ENCODE measurements at places on chromosomes 1 and 21.

GRCh38 chr1:175848329-175848728 lies 104.9 kb upstream of the TNR start:
- no peak for DNase-seq

DNA sequence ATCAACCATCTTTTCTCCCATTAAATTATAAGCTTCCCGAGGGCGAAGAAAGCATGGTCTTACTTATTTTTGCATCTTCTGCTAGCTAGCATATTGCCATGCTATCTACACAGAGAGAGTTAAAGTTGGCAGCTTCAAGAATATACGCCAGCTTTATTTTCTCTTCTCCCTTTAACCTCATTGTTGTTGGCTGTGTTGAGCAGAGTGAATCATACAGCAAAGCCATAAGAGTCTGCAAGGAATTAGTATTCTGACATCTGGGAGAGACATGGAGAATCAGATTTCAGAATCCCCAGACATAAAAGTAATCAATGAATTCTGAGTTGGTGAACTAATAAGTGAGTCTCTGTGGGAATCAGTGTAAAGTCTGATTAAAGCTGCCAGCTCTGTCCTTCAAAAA lies 649.6 kb upstream of the PTBP2 start:
- DNase-seq, result no peak

GRCh38 chr1:155069551-155070157 lies 6.1 kb downstream of the EFNA4 start:
- no peak for DNase-seq

- DNase-seq, result no peak
Measured at GRCh38 chr1:181936269-181936668, 125.2 kb downstream of the ZNF648 start.

GRCh38 chr1:6207075-6207885 lies 1.4 kb downstream of the RNF207 start:
- DNase-seq, result no peak

DNA sequence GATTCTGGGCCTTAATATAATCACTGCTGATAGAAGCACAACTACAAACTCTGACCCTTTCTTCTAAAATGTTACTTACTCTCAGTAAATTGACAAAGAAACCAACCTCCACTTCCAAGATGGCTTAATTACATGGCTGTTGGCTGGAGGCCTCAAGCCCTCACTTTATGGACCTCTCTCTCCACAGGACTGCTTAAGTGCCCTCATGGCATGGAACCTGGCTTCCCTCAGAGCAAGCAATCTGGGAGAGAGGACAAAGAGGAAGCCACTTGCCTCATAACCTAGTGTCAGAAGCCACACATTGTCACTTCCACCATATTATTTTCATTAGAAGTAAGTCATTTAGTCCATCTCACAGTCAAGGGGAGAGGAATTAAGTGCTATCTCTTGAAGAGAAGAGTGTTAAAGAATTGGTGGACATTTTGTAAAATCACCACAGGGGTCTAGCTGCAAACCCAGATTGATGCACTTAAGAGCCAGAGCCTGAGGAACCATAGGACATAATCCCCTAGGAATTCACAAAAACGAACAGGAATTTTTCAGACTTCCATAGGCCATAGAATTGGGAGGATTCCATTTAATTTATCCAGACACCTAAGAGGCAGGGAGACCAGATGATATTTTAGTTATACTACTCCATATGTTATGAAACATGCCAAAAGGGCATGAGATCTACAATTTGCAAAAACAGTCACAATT lies 97.5 kb upstream of the TNFSF4 start:
- DNase-seq, result no peak

- DNase-seq, result no peak
Measured at GRCh38 chr1:47785561-47786271, 211.5 kb downstream of the TRABD2B start.

- DNase-seq, result no peak
Measured at GRCh38 chr1:230261928-230262650, 164.0 kb downstream of the PGBD5 start.

DNA sequence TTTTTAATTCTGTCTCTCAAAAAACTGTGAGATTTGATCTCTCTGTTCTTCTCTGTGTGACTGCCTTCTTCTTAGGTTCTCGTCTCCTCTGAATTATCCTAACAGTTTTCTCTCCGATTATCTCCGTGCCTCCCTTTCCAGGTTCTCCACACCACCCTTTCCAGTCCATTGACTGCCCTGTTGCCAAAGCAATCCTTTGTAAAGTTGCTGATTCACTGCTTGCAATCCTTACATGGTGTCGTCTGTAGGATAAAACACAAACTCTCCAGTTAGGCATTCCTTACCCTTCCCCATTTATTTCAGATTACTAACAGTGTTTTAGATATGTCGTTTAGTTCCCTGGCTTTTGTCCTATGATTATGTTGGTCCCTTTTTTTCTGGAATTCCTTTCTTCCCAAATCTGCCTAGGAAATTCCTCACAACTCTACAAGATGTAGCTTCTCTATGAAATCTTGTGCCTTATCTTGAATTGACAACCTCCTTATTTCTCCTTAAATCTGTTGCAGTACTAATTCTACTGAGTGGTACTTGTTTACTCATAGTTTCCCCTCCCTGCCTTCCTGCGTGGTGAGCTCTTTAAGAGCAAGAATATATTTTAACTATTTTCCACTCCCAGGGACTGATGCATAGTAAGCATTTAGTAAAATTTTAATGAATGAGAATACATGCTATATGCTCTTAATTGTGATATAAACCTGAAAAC lies 22.3 kb downstream of the RCOR3 start:
- DNase-seq, result no peak

DNA sequence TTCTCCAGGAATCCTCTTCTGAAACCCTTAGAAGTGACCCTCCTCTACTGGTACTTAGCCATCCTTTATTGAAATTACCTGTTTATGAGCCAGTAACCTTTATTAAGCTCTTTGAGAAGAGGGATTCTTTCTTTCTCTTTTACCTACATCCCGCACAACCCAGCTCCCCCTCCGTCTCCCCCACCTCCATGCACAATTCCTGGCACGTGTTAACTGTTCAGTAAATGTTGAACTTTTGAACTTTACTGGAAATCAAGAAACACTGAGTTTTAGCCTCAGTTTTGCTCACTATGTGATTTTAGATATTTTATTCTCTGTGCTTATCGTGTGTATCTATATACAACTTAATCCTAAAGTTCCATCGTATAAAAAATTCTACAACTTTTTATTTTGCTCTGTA lies 1.8 kb downstream of the TMED5 start:
- DNase-seq, result no peak

Data from T-helper 2 cell (primary cell).